Activated naive CD8-positive, alpha-beta T cell treated with anti-CD3 and anti-CD28 coated beads, Interleukin-2, amount 10 ng/mL, durations not matched to agents 7 days and 5 days (primary cell): ENCODE measurements at places on chromosomes 2 and 18.

- DNase-seq = no peak
Observed at GRCh38 chr2:61878761-61879160, 9.7 kb downstream of the CCT4 start.

DNA sequence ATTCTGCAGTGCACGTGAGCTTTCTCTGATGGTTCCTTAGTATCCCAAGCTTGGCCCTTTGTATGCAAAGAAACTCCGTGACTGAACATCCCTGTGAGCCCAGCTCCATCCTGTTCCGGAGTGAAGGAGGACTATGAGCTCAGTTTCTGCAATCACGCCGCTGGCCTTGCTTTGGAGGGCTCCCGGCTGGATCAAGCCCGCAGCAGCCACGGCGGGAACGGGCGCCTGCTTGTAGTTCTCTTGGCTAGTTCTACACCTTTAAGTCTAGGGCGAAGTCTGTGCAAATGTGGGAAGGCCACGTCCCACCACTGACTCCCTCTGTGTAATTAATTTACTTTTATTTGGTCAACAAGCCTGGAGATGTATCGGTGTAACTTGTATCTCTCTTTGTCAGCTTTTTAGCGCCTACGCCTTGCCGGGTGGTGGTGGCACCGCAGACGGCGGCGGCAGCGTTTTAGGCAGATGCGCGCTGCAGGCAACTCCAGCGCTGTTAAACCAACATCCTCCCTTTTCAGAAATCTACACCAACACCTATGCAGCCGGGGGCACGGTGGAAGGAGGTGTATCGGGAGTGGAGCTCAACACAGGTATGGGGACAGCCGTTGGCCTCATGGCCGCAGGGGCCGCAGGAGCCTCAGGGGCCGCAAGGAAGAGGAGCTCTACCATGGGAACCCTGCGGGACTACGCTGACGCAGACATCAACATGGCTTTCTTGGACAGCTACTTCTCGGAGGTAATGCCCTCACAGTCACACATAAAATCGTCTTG is 34.3 kb downstream of the DSG4 start:
- DNase-seq = no peak

DNA sequence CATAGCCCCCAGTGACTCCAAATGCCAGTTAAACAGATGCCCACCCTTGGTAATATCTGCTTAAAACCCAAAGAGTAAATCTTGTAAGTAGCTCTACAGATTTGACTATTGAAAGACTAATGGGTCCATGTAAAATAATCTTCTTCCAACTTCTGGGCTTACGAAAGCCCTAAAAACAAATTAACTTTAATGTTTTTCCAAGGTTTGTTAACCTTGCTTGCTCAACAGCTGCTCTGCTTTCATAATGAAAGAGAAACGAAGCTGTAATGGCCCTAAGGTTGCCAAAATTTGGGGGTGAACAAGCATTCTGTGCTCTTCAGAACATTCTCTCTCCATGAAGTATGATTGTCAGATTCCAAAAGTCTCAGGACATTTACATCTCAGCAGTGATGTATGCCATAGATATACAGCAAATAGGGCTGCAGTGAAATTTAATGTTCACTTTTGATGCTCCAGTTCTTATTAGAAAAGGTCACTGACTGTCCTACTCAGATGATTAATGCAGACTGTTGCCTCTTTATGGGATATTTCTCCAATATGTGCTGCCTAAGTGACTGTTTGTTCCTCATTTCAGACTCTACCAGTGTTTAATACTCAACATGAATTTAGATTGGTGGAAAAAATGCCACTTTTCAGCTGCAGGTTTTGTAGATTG is 436.3 kb upstream of the CHST9 start:
- DNase-seq = no peak

DNA sequence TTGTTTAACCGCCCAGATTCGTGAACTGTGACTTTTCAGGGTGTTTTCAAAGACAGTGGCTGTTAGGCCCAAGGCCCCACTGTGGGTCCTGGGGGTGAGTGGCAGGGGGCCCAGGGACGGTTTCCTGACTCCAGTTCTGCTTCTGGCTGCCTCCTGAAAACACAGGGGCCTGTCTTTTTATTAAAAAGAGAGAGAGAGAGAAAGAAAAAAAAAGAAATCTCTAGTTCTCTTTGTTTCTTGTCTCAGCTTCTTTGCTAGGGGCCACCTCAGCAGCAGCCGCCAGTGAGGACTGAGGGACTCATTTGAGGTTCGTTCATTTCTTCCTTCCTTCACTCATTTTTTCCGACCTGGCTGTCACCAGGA is 15.4 kb upstream of the E2F6 start:
- no peak for DNase-seq

DNA sequence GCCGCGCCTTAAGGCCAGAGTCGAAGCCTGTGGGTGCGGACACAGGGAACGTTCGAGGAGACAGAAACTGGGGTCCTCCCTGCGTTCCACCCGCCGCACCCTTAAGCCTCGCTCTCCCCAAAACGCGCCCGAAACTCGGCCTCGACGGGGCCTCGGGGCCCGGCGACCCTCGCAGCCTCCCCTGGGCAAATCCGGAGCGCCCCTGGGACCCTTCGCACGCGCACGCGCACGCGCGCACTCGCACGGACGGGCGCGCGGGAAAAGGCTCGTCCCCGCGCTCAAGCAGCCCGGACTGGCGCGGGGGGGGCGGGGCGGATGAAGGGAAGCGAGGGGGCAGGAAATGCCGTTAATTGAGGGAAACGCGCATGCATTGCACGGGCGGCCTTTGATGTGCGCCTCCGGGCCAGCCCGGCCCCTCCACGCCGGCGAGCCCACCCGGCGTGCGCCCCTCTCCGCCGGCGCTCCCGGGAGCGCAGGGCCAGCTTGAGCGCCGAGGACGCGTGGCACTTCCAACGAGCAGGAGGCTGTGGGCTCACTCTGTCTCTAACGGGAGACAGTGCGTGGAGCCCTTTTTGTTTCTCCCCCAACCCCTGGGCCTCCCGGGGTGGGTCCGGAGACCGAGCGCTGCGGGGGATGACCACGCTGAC is 5.4 kb upstream of the SALL3 start:
- DNase-seq = peak; percentile 40
